Kasumi-1 (cell line): ENCODE measurements at places on chromosomes 3 and 15.

DNA sequence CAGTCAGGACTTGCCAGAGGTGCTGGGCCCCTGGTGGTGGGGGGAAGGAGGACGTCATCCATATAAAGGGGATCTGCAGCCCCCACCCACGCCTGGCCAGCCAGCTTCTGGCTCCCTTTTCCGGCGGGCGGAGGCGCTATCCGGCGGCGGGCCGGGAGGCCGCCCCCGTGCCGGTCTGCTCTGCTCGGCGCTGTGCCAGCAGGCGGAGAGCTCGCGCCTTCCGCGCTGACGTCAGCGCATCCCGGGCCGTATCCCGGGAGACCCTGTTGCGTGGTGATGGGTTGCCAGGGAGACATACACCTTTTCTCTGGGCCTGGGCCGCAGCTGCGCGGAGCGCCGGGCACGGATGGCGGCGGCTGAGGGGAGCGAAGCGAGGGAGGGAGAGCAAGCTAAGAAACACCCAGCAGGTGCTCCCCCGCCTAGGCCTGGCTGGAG is 1.1 kb downstream of the FAM131A start:
- DNase-seq, result no peak

- DNase-seq, result no peak
Measured at GRCh38 chr3:125189378-125190165, 23.0 kb downstream of the SLC12A8 start.

GRCh38 chr15:56243163-56244037 is at the start of gene RFX7:
Gene RFX7, minus strand, starts transcription at chr15:56243879. Its CDS starts 594 bp downstream, at chr15:56243285.
- DNase-seq, result peak; percentile 66

- DNase-seq, result no peak
Measured at GRCh38 chr3:171996178-171996817, 43.1 kb upstream of the FNDC3B start.

DNA sequence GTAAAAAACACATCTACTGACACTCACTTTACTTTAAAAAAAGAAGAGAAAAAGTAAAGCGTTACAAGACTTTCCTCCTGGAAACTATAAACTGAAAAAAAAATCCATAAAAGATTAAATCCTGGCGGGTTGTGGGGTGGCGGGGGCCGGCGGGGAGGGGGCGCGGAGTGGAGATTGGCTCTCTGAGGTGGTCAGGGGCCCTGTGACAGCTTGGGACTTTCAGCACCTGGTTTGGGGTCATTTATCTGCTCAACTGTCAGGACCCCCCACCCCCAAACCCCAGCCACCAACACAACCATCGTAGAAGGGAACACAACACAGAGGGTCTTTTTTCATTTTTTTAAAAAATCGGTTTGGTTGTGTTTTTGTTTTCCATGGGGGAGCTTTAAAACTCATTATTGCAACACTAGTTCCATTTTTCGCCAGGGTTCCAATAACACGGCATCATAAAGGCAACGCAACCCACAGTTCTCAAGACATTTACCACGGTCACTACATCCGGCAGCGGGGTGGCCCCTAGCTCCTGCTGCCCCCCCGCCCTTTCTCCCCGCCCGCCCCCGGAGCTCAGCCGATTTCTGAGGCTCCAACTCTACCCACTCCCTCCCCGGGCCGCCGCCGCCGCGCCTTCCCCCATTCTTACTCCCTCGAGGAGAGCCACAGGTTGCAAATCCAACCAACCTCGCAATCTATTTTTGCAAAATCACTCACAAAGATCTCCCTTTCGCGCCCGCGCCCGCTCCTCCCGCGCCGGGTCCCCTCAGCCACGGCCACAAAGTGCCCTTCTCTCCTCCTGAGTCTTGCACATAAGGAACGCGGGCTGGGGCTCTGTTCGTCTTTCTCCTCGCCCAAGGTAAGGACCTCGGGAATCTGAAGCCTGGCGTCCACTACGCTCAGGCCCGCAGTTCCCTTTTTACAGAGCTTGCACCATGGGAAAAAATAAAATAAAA is 1.8 kb downstream of the BCL6 start:
- no peak for DNase-seq

DNA sequence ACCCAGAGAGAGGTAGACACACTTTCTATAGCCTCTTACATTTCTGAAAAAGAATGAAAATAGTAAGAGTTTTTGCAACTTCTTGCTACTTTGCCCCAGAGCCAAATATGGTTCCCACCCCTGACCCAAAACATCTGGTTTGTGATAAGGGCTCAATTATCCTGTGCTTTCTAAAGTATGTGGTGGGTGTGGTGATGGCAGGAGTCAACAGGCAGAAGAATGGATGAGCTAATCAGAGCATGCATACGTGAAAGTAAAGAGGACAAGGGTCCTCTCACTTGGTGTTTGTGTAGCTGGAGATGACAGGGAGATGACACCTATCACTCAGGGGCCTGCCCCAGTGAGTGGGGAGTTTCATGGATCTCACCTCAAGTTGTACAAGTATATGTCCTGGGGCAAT is 19.1 kb downstream of the KBTBD8 start:
- DNase-seq, result no peak

- DNase-seq, result peak; percentile 10
Measured at GRCh38 chr3:128492671-128493569, at the start of gene GATA2. Gene GATA2, minus strand, starts transcription at chr3:128493201. Its CDS starts 6,170 bp downstream, at chr3:128487031.

GRCh38 chr3:123353227-123353849 is 95.6 kb downstream of the ADCY5 start:
- DNase-seq, result no peak

DNA sequence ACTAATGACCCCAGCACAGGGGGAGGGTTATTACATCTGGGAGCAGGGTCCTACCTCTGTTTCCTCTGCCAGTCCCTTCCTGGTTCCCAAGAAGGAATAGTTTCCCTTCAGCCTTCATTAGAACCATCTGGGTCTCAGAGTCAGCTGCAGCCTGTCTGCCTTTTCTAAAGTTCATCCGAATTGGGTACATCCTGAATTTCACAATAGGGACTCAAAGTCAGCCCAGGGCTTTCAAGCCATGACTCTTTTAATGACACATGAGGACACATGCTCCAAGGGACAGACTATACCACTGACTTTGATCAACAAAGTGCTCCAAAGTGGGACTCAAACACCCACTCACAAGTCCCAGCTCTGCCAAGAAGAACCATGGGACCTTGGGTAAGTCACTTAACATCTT is 12.7 kb upstream of the CRABP1 start:
- DNase-seq, result no peak

DNA sequence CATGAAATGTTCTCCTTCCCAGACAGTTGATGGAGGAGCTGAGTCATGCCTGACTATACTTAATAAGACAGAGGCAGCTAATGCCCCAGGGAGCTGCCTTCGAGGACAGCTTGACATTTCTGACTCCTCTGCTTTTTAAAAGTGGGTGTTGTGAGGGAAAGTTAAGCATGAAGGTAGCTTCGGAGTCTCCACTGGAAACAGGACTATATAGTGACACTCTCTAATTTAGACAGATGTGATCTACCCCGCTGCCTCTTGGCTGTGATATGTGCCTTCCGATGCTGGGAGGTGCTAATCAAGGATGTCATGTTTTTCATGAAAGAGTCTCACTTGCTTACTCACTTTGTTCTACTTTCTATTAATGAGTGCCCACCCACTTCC is 72.7 kb downstream of the IL1RAP start:
- no peak for DNase-seq

DNA sequence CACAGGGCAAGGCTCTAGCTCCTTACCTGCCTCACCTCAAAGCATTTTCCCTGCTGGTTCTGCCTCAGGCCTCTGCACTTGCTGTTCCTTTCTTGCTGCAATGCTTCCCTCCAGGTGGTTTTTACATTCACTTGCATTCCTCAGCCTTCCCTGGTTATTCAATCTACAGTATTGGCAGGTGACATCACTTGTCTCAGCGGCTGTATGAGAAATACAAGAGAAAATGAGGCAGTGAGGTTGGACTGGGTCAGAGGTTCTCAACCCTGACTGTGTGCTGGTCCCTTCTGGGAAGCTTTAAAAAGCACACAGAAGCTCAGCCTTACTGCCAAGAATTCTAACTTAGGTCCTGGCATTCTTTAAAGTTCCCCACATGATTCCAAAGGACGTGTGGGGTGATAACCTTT is 26.7 kb downstream of the SIAH2 start:
- DNase-seq, result no peak

DNA sequence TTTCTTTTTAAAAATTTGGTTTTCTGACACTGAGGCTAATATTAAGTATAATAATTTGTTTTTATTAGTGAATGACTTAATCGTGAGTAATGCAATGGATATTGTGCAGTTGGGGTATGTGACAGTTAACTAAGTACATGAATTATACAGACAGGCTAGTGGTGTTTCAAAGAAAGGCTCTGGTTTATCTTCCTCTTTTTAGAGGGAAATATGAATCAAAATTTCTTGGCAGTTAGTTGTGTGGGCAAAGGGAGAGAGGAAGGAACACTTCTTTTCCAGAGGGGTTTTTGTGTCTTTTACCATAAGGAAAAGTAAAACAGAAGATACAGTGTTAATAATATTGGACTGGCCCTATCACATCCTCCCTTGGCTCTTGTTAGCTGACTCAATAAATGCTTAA is 2.7 kb downstream of the ZNF654 start:
- peak; percentile 59 for DNase-seq

DNA sequence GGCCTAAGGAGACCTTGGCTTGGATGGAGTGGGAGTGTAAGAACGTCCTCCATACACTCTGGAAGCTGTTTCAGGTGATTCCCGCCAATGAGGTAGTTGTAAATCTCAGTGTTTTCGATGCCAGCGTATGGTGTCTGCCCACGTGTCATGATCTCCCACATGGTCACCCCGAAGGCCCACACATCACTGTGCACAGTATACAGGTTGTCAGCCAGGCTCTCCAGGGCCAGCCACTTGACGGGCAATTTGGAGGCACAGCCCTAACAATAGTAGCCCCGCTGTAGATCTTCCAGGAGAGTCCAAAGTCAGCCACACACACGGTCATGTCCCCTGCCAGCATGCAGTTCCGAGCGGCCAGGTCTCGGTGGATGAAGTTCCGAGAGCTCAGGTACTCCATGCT is 51.9 kb downstream of the ETFA start:
- DNase-seq, result no peak

- DNase-seq, result no peak
Measured at GRCh38 chr15:79132361-79132760, 41.8 kb upstream of the RASGRF1 start.

GRCh38 chr3:38003371-38003816 is 12.8 kb downstream of the VILL start:
- peak; percentile 49 for DNase-seq

- DNase-seq, result no peak
Measured at GRCh38 chr15:70788114-70789049, 25.0 kb upstream of the UACA start.

DNA sequence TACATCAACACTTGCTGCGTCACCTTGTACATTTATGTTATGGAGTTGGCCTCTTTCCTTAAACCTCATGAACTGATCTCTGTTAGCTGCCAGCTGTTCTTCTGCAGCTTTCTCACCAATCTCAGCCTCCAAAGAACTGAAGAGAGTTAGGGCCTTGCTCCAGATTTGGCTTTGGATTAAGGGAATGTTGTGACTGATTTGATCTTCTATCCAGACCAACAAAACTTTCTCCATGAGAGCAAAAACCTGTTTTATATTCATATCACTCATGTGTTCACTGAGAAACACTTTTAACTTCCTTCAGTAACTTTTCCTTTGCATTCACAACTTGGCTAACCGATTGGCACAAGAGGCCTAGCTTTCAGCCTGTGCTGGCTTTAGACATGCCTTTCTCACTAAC is 1156.0 kb upstream of the CADM2 start:
- DNase-seq, result no peak

DNA sequence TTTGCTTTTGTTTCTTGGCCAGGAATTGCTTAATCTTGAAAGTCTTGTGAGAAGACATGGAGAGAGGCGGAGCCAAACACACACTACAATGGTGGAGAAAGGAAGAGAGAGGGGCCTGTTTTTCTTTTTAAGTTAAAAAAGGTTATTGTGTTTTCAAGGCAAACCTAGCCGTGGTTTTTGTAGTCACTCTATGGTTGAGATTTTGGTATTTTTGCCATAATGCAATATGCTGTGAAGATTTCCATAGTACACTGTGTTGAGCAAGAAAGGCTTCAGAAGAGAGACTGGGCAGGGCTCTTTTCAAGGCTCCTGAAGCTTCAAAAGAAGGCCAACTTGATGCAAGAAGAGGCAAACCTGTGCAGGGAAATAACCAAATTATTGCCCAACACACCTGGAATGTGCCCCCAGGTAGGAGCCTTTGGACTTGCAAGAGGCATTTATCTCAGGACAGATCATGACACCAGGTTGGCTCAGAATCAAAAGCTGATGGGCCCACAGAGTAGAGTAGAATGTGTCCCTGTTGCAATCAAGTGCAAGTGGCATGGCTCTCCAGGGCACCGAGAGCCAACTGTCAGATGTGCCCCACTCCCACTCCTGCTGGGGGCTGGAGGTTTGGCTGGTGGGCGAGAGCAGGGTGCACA is 22.1 kb downstream of the AMOTL2 start:
- no peak for DNase-seq

DNA sequence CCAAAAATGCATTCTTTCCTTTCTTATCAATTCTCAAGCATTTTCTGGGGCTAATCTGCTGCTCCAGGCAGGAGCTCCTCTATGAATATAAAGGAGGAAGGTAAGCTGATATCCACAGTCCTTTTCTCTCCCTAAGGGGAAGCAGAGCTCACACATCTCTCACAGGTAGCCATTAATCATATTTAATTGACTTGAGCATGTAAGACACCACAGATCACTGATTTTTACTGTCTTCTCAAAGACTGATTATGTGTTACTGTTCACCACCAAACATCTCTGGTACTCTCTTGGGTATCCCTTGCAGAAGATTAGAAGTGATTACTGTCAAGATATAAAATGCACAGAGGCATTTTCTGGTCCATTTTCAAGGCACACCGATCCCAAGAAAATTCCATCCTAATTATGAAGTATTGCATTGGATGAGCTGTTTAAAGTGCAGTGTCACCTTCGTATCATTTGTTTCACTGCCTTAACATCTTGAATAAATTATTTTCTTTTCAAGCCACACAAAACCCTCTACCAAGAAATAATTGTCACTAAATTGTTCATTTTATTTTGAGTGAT is 100.7 kb downstream of the ARPP21 start:
- no peak for DNase-seq

GRCh38 chr3:50204804-50205412 is at the start of gene SLC38A3:
Gene SLC38A3, plus strand, starts transcription at chr3:50205271. Its CDS starts 8,929 bp downstream, at chr3:50214200.
- peak; percentile 22 for DNase-seq

DNA sequence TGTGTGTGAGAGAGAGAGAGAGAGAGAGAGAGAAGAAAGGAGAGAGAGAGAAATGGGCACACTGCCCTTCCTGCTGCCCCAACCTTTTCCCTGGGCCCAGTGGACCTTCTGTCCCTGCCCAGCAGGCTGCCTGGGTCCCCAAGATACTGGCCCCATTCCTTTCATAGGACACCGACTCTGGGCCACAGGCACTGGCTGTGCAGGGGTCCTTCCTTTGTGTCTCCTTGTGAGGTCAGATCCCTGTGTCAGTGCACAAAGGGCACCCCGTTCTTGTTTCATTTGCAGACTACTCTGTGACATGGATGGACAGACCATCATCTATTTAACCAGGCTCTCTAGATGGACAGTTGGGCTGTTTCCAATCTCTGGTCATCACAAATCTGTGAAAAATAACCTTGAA is 21.3 kb upstream of the KLF13 start:
- no peak for DNase-seq
